ENCODE measurements at places on chromosomes 6 and 20.

GRCh38 chr20:46802722-46803121 is 91.9 kb upstream of the EYA2 start:
- DNase-seq, result no peak

DNA sequence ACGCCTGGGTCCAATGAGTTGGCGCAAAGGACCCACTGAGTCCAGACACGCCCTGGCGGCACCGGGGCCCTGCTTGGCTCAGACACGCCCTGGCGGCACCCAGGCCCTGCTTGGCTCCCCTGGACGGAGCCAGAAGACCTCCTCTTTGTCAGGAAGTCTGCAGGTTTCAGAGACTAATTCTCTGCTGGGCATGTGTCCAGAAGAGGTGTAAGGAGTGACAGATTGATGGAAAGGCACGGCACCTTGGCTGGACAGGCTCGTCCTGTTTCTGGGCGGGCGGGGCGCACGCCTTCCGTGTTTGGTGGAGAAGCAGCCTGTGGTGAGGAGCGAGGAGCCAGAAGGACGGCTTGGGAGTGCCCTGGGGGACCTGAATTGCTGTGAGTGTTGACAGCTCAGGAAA is 23.1 kb upstream of the DACT2 start:
- no peak for DNase-seq

- DNase-seq, result no peak
These were observed 598.3 kb downstream of the PKHD1 start for GRCh38 chr6:51489133-51489532.

DNA sequence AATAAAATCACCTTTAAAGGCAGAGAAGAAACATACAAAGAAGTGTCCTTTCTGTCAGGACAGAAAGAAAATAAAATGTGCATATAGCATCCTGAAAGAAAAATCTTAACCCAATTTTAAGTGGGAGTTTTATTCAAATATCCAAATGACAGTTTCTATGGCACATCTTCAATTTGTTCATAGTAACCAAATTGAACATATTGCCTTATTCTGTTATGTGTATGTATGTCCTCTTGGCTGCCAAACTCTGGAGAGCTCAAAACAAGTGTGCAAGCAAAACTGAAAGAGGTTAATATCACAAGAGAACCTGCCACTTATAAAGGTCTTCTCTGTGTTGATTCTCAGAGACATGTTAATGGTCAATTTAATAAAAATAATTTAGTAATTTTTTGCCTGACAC is 334.7 kb downstream of the BCKDHB start:
- no peak for DNase-seq

GRCh38 chr6:98498866-98499265 is 335.5 kb upstream of the POU3F2 start:
- no peak for DNase-seq

- no peak for DNase-seq
These were observed 161.4 kb downstream of the FOXC1 start for GRCh38 chr6:1770968-1771723.

GRCh38 chr20:62832212-62832922 is 15.5 kb downstream of the COL9A3 start:
- peak; percentile 87 for DNase-seq

DNA sequence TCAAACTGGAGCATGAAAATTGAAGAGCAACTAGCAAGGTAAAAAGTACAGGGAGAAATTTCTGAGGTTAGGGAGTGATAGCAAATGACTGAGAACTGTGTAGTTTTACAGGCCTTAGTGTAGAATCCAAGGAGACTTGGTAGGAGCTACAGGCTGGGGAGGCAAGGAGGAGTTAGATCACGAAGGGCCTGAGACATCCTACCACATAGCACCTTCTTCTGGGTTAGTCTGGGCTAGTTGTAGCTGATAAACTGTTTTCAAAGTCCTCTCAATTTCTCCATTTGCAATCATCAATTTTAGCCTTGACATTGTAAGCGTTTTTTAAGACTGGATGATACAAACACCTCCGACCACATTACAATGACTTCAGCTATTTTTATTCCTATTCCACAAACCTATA is 209.7 kb downstream of the TMEM200A start:
- DNase-seq, result no peak

GRCh38 chr6:33425668-33426577 is 6.1 kb downstream of the SYNGAP1 start:
- no peak for DNase-seq

DNA sequence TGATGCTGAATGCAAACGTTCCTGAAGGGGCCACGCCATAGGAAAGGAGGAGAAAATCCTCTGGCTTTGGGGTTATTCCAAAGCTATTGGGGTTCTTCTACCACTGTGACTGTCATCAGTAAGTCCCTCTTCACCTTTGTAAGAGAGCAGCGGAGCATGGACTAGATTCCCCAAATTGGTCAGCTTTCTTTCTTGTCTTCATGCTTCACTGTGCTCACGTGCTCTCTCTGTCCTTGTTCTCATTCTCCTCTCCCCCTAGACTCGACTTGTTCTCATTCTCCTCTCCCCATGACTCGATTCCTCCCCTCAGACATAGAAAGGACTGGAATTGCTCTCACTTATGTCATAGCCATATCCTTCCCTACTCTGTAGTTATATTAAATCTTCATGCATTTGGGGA is 54.8 kb upstream of the ADGRG6 start:
- no peak for DNase-seq

- DNase-seq, result no peak
These were observed 147.8 kb upstream of the EPHA7 start for GRCh38 chr6:93567164-93567563.

- no peak for DNase-seq
These were observed 166.6 kb downstream of the KHDC1L start for GRCh38 chr6:73058736-73059135.

DNA sequence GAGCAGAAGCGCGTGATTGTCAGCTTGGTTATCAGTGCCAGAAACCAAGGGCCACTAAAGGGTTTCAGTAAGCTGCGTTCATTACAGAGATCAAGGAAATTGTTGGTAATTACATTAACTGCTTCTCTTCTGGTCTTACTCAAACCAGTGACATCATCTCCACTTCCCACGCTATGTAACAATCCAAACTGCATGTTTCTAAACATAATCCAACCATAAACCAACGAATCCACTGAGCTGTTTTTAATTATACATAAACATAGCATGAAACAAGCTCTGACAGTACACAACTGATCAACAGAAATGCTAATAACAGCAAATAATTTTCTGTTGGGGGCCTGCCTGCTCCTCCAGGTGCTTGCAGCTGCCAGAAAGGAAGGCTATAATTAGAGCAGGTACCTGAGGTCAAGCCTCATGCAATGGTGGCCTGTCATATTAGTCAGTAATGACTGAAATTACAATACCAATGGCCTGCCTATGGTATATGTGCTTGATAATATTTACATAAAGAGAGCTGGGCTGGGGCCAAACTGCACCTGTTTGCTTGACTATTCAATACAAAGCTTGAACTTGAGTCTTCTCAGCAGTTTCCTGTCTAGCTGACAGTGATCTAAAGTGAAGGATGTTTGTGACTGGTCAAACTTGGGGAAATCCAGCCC is 40.1 kb downstream of the ILRUN start:
- no peak for DNase-seq

DNA sequence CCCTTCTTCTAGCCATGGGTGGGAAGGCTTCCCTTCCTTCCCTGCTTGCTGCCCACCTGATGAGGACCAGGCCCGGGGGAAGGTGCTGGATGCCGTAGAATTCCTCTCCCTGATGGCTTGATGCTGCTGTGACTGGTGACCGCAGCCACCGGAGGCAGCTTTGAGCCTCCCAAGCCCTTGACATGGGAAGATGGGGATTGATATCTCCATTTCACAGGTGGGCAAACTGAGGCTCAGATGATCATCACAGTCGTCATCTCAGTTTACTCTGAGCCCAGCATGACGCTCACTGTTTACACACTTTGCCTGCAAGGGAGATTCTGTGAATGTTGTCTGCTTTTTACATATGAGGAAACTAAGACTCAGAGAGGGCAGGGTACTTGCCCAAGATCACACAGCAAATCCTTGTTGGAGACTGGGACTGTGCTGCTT is 43.9 kb downstream of the SRC start:
- DNase-seq, result no peak

- DNase-seq, result no peak
These were observed 1.3 kb downstream of the CEP85L start for GRCh38 chr6:118649918-118650581.

- no peak for DNase-seq
These were observed 14.0 kb upstream of the GRM4 start for GRCh38 chr6:34159844-34160243.

DNA sequence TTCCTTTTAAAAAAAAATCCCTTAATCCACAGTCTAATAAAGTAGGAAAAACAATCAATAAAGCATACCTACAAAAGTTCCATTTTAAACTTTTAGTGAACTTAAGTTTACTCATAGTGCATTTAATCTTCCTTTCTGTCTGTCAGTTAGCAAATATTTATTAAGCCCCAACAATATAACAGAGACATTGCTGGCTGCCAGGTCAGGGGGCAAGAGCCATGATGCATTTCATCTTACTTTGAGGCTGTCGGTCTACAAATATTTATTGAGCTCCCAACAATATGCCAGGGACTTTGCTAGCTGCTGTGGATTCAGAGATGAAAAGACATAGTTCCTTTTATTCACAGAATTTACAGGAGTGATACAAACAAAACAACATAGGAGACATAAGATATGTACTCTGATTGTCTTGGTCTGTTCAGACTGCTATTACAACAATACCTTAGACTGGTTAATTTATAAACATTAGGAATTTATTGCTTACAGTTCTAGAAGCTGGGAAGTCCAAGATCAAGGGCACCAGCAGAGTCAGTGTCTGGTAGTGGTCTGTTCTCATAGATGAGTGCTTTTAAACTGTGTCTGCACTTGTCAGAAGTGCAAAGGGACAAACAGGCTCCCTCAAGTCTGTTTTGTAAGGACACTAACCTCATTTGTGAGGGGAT is 118.6 kb downstream of the PLCB1 start:
- no peak for DNase-seq

DNA sequence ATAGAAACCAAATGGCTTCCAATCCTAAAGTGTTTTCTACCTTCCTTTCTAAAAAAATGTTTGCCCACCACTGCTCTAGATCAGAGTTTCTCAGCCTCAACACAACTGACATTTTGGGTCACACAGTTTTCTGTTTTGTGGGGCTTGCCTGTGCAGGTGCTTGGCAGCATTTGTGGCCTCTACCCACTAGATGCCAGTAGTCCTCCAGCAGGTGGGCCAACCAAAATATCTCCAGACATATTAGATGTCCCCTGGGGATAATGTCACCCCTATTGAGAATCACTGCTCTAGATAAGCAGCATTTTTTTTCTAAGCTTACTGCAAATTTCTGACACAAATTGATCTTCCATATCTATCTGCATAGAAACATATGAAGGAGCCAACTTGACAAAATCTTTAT is 26.3 kb upstream of the EPM2A start:
- DNase-seq, result no peak

GRCh38 chr6:157954150-157955117 is 27.2 kb upstream of the SYNJ2 start:
- DNase-seq, result no peak

- DNase-seq, result no peak
These were observed 22.9 kb downstream of the NT5E start for GRCh38 chr6:85472744-85473143.

DNA sequence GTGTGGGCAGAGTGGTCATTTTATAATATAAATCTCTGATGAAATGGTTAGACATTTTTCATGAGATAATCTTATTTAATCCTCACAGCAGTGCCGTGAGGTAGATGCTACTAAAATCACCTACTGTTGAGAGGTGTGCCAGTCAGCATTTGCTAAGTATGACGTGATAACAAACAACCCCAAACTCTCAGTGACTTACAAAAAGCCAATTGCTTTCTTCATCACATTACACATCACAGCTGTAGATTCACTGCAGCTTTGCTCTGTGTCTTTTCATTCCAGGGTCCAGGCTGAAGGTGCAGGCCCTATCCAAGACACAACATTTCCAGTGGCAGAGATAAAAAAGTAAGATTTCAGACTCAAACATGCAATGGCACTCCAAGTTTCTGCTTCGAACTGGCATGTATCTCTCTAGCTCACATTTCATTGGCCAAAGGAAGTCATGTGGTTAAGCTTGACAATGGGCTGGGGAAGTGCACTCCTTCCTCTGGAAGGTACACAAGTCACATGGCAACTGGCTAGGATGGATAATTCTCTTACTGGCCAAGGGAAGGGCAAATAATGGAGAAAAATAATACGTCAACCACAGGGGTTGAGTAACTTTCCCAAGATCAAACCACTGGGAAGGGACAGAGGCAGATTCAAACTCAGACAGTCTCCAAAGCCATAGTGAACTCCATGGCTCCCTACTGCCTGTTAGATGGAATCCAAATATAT is 69.5 kb upstream of the EPB41L1 start:
- no peak for DNase-seq

DNA sequence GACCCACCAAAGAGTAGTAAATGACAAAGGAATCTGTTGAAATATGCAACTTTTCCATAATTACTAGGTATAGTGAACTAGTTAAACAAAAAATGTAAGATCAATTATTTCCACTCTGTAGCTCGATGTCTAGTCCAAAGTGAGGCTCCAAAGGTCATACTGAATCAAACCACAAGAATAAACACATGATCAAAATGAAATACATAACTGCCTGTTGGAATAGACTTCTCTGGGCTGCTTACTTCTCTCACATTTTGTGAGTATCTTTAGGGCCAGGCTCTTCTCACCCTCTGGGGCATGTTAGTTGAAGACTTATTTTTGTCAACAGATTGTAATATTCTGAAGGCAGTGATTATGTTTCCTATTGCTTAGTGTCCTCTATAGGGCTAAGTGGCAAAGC is 103.7 kb upstream of the TMEM170B start:
- no peak for DNase-seq

GRCh38 chr6:7589221-7589620 is 777 bp upstream of the SNRNP48 start:
- DNase-seq, result no peak

GRCh38 chr20:18849131-18849530 is 35.5 kb downstream of the SCP2D1 start:
- no peak for DNase-seq

DNA sequence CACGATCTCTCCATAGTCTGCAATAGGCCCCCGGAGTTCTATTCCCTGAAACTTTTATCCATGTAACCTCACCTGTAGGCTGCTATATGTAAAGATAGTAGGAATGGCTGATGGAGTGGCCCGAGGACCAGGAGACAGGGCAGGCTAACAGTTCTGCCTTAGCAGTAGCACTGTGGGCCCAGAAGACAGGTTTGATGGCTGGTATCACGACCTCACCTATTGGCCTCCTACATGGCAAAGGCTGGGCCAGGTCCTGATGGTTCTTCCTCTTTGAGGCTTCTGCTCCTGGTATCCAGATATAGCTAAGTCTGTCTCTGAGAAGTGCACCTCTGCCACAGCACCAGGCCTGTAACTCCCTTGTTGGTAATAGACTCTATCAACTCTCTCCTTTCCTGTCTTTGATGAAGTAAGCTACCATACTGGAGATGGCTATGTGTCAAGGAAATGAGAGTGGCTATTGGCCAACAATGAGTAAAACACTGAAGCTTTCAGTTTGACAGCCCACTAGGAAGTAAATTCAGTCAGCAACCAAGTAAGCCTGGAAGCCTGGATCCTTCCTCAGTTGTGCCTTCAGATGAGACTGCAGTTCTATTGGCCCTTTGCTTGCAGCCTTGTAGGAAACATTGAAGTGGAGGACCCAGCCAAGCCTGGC is 5.7 kb downstream of the SPEF1 start:
- DNase-seq, result no peak

Measured in SIG-M5 (cell line).